ENCODE measurements at places on chromosomes 5 and 9.
A peak's percentile ranks its signal among the peaks of the same experiment; 100 is the strongest.

DNA sequence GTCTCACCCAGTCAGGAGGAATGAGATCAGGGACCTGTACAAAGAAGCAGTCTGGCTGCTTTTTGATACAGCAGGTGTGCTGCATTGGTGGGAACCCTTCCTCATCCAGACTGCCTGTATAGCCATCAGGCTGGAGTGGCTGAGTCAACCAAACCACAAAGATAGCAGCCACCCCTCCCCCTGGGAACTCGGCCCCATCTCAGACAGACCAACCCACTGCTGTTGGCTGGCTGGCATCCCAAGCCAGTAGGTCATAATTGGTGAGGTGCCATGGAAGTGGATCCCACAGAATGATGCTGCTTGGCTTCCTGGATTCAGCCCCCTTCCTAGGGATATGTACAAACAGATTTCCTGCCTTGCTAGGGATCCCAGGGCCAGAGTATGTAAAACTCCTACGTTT lies 60.9 kb downstream of the YTHDC2 start:
- DNase-seq = no peak

DNA sequence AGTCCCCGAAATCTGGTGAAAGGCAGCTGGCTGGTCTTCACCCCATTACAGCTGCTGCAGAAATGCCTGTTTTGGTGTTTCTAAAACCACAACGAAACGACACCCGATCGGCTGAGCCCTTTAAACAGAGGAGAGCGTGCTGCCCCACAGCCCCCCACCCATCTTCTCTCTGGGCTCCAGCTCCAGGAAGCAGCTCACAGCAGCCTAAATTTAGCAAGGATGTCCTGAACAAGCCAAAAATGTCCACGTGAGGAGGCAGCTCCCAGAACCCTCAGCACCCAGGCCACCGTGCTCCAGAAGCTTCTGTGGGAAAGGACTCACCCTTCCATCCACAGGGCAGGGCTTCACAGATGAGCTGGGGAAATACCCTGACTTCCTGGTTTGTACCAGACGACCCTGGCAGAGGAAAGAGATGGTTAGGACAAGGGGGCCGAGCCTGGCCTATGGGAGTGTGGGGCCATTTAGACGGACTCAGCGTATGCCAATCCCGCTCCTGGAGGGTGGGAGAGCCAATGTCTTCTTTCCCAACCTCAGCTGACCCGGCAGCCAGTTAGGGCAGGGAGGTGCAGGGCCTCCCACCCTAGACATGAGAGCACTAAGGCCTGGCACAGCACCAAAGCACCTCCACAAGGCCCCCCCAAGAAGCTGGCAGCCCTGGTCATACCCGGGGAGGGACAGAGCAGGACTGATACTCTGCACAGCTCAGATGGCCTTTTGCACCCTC lies 39.1 kb upstream of the SARDH start:
- no peak for DNase-seq

- DNase-seq = peak; percentile 23
Measured at GRCh38 chr5:78887384-78888118, 97.6 kb downstream of the ARSB start.

DNA sequence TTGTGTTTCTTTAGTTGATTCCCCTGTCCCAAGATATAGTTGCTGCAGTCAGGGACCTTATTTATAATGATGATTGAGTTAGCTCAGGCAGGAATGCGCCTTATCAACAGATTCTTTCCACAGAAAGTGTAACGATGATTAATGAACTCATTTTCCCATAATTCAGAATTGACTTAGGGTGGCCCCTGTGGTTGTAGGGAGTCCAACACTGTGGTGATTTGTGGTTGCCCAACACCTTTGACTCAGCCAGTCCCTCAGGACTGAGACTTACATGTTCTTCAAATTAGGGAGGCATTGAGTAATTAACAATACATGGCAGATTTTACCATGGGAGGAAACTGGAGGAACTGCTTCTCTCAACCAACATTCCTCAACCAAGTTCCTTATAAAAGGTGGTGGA lies 221.9 kb downstream of the GABRG2 start:
- no peak for DNase-seq

GRCh38 chr9:89496645-89497256 lies 1.2 kb downstream of the SEMA4D start:
- peak; percentile 20 for DNase-seq

DNA sequence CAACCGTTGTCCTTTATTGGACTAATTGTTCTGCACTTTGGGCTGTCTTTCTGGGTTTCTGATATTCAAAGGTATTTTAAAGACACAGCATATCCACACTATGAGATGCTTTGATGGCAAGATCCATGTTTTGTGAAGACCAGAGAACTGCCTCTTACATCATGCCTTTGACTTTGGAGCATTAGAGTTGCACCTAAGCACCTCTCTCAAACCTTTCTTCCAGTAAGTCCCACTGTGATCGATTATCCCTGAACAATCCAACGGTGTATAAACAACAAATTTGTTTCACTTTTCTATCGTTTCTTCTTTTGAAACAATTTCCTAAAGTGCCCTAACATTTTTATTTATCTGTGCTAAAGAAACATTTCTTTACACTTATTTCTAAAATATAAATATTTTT lies 144.4 kb downstream of the KCTD16 start:
- DNase-seq = no peak

GRCh38 chr5:177591690-177592009 lies 353 bp upstream of the TMED9 start:
- no peak for DNase-seq

DNA sequence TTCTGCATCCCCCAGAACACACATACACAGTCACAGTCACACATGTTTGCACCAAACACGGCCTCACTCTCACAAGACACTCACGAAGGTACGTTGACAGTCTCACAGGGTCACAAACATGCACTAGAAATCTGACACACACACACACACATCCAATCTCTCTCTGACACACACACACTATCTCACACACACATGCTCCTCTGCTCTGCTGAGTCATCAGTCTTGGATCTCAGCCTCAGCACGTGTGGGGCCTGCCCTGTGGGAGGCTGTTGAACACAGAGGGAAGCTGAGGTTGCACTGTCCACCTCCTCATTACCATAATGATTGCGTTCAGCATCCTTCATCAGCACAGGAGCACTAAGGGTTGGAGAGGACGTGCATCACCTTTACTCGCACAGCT lies 188.8 kb downstream of the MTRR start:
- DNase-seq = no peak

All from MM.1S (cell line).